Vagina (tissue), 2 donors: ENCODE measurements at places on chromosomes 4 and X.

GRCh38 chr4:86935853-86936733 is 1.3 kb downstream of the AFF1 start:
- DNase-seq: peak; percentile 94
- peak overlapping the region; percentile 99 for H3K27ac ChIP-seq
- H3K36me3 ChIP-seq: no peaks in the 10 kb centered on the region
- peaks cover 54% of the 10 kb centered on the region for H3K4me1 ChIP-seq

DNA sequence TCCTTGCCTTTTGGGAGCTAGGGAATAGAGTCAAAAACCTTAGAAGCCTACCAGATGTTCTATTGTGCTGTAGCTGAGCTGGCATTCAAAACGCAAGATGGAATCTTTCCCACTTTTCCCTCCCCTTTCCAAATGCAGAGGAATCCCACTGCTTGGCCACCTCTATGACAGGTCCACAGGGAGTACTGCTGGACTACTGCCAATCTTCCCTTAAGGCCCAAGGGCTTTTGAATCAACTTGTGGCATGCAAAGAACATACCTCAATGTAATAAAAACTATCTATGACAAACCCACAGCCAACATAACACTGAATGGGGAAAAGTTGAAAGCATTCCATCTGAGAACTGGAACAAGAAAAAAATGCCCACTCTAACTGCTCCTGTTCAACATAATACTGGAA is 139.2 kb upstream of the AGTR2 start:
- no peak overlapping the region for H3K27ac ChIP-seq
- no peaks in the 10 kb centered on the region for H3K27me3 ChIP-seq
- no peaks in the 10 kb centered on the region for H3K4me1 ChIP-seq
- no peaks in the 10 kb centered on the region for H3K36me3 ChIP-seq

DNA sequence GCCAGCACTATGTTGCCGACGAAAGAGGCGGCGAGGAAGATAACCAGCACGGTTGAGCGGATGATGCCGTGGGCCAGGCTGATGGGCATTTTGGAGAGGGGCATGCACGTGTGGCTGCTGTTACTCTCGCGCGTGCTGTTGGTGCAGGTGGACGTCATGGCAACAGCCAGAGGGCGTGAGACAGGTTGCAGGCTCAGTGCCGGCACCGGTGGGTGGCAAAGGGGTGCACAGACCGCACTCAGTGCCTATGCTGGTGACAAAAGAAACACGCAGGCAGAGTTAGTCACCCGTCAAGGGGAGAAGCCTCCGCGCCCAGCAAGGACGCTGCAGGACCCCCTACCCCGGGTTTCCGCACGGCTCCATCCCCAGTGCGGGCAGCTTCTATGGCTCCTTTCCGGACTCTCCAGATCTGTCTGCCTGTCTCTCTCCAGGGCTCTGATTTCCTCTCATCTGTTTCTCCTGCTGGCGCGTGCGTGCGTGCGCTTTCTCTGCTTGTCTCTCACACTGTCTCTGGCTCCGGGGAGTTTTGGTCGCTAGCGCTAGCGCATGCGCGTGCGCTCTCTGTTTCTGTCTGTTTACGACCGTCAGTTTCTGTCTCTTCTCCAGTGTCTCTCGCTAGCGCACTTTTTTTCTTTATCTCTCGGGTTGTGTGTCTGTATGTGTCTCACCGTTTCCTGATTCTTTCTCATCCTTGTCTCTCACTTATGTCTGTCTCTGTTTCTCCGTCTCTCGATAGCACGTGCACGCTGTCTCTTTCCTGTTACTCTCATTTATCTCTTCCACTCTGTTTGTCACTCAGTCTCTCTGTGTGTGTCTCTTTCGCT is 2.1 kb downstream of the GPR101 start:
- H3K27me3 ChIP-seq: no peaks in the 10 kb centered on the region
- no peak for DNase-seq
- peaks cover 7% of the 10 kb centered on the region for H3K4me1 ChIP-seq
- H3K36me3 ChIP-seq: no peaks in the 10 kb centered on the region
- H3K4me3 ChIP-seq: peak overlapping the region; percentile 18

- no peak overlapping the region for H3K27ac ChIP-seq
- H3K4me1 ChIP-seq: no peaks in the 10 kb centered on the region
- H3K27me3 ChIP-seq: no peaks in the 10 kb centered on the region
Measured at GRCh38 chr4:127641524-127641923, 8.8 kb downstream of the INTU start.
